Midbrain (tissue), 1 donor: ENCODE measurements at places on chromosomes 12 and 14.

- DNase-seq = no peak
Observed at GRCh38 chr14:24595073-24595808, 14.2 kb downstream of the GZMH start.

DNA sequence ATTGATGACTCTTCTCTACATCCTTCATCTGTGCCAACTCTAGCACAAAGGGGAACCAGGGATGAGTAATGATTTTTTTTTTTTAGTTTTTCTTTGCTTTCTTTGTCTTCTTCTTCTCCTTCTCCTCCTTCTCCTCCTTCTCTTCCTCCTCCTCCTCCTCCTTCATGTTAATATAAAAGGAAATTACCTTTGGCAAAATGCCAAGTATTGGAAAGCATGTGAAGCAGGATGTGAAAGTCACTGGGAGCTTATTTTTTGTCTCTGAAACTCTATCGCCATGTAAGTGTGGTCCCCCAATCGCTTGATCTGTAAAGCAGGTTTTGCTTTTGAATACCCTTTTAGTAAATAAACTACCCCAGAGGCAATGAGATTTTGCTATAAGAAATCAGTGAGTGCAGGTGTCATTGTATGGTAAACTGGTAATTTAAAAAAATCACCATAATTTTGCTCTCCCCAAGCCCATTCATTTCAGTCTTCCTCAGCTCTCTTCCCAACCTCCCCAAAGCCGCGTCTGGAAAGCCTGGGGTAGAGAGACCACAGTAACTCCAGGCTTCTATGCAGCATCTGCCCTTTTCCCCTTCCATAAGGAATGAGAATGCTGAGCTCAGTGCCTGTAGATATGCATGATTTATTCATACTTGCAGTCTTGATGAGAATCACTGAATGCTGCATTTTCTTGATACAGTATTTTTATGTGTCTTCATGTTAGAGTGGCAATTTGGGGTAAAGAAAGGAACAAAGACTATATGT, 388.7 kb downstream of the TMEM117 start:
- no peak for DNase-seq

DNA sequence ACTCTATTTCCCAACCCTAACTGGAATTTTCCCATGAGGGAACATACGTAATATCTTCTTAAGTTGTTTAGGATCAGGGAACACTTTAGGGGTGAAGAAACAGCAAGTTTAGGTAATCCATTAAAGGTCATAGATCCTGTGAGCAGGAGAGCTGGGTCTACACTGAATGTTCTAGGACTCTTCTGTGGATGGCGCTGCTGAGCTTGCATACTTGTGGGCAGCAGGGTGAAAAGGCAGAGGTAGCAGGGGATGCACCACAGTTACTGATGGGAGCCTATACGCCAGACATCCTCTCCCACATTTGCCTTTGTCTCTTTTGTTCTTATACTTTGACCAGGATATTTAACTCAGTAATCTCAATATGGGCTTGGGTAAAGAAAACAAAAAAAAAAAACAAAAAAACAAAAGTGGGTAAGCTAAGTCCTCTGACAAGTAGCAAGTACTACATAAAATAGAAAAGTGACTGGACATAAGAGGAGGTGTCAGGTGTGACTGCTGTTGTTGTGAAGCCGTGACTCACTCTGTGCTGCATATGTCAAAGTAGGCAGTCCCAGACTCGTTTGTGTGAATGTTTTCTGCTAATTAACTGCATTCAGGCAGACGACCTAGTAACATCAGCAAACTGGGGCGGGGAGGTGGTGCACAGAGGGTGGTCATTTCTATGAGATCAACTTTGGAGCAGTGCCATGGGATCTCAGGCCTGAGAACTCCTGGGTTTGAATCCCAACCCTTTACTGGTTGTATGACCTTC, 31.6 kb downstream of the NEUROD4 start:
- DNase-seq = no peak

- no peak for DNase-seq
Observed at GRCh38 chr14:65106736-65107135, 4.4 kb upstream of the MAX start.

- DNase-seq = no peak
Observed at GRCh38 chr12:5872745-5873144, 72.3 kb downstream of the ANO2 start.

GRCh38 chr12:1657688-1658087, 28.7 kb downstream of the WNT5B start:
- DNase-seq = no peak

- DNase-seq = no peak
Observed at GRCh38 chr14:29806124-29806517, 121.5 kb downstream of the PRKD1 start.

DNA sequence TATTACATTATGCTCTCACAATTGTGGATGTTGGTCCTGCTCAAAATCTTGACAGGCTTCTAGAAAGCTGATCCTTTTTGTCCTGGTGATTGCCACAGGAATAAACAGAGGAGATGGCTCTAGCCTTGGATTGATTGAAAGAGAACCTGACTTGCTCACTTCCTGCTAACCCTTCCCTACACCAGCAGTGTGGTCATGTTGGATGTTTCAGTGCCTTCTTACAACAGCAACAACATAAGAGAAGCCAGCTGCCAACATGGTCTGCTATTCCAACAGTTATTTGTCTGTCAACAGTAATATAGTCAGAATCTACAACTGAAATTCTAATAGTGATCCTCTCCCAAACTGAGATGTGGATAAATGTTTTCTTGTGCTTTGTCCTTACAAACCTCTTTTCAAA, 311.6 kb upstream of the DIO2 start:
- peak; percentile 4 for DNase-seq

DNA sequence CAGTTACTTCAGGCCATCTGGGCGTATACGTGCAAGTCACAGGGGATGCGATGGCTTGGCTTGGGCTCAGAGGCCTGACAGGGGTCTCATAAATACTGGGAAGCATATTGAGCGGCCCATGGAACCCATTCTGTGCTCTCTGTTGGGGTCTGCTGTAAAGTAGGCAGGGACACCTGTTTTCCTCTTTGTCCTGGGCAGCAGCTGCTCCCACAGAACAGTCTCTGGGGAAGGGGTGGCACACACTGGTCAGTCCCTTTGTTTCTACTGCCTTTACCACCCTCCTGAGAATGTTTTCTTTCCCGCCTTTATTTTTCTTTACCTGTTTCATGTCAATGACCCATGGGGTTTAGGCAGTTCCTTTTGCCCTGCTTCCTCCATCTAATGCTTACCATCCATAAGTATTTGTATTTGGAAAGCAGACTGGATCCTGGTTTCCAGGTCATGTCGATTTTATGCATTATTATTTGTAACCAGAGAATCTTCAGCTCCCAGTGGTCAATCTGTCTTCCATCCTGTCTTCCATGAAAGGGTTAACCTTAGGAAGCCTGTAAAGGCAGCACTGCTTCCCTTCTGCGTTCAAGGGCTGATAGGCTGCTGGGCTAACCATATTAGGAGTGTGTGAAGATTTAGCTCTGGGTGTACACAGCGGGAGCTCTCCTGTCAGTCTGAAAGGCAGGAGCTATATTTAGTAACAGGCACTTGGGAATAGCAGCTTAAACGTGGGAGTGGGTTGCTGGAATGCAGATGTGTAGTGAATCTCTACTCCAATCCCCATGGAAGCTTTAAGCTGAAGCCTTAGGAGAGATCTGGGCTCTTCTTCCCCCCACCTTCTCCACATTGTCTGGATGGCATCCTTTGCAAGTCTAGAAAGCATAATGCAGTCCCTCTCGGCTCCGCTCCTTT, 124.0 kb downstream of the DYRK2 start:
- no peak for DNase-seq

GRCh38 chr12:121326996-121327674, 25.1 kb downstream of the ANAPC5 start:
- peak; percentile 62 for DNase-seq

- DNase-seq = no peak
Observed at GRCh38 chr12:91073426-91073825, 15.6 kb upstream of the KERA start.

- DNase-seq = no peak
Observed at GRCh38 chr14:52094546-52095271, 25.9 kb upstream of the NID2 start.

- DNase-seq = peak; percentile 45
Observed at GRCh38 chr12:105083551-105084105, 630 bp downstream of the ALDH1L2 start.

GRCh38 chr12:45464699-45465098, 248.8 kb downstream of the ANO6 start:
- no peak for DNase-seq

GRCh38 chr12:89138048-89138852, 214.1 kb downstream of the DUSP6 start:
- DNase-seq = no peak

- no peak for DNase-seq
Observed at GRCh38 chr12:13900718-13901117, 80.7 kb downstream of the GRIN2B start.

- no peak for DNase-seq
Observed at GRCh38 chr12:65074932-65075331, 46.2 kb downstream of the WIF1 start.

DNA sequence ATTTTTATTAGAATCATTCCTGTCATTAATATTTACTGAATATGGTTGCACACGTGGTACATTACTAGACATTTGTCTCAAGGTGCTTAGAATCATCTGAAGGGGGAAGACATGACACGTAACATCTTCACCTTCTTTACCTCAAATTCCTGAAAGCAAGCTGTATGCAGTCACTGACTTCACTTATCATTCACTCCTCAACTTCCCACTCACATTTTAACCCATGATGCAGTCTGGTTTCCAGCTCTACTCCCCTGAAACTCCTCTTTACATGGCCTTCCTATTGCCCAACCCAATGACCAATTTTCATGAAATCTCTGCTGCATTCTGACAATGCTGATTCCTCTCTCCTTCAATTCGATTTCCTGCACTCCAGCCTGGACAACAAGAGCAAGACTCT, 5.8 kb upstream of the PSMC6 start:
- DNase-seq = no peak

DNA sequence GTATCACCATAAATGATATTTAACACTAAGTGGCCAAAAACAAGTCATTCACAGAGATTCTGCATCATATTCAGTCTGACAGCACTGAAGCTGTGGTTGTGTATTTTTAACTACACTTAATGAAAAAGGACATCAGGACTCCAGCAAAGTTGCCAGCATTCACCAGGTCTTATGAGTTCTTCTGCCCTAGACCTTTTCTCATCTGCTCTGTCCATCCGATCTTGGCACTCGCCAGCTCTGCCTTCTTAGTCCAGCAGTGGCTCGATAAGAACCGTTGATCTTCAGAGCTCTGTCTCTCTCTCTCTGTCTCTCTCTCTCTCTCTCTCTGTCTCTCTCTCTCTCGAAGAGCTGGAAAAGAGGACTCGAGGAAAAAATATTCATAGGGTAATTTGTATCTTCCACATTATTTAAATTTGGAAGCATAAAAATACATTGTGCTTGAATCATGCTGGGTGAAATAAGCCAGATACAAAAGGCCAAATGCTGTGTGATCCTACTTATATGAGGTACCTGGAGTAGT, 232.2 kb downstream of the FBXL14 start:
- no peak for DNase-seq

- DNase-seq = no peak
Observed at GRCh38 chr12:70258605-70259403, 15.6 kb downstream of the CNOT2 start.

GRCh38 chr12:108457006-108457733, 57.9 kb upstream of the FICD start:
- DNase-seq = peak; percentile 54

DNA sequence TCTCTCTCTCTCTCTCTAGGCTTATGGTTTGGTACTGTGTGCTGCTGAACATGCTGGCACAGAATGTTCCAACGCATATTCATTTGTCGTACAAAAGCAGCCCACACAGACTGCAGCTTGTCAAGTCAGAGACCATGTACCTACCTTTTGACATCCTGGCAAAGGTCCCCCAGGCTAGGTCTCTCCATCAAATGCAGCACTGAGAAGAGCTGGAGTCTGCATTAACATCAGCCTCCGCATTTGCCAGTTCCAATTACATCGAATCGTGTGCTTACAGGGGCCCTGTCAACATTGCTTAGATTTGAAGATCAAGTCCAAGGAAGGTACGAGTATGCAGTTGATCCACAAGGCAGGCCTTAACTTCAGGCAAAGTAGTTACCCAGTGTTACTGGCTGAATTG, 47.9 kb downstream of the GPR135 start:
- no peak for DNase-seq

GRCh38 chr14:94322648-94323570, at the start of gene SERPINA6:
Gene SERPINA6 (minus strand): TSS chr14:94323336. CDS start chr14:94314648, 8,688 bp downstream.
- DNase-seq = no peak

GRCh38 chr12:76101739-76102385, 17.4 kb upstream of the NAP1L1 start:
- no peak for DNase-seq

DNA sequence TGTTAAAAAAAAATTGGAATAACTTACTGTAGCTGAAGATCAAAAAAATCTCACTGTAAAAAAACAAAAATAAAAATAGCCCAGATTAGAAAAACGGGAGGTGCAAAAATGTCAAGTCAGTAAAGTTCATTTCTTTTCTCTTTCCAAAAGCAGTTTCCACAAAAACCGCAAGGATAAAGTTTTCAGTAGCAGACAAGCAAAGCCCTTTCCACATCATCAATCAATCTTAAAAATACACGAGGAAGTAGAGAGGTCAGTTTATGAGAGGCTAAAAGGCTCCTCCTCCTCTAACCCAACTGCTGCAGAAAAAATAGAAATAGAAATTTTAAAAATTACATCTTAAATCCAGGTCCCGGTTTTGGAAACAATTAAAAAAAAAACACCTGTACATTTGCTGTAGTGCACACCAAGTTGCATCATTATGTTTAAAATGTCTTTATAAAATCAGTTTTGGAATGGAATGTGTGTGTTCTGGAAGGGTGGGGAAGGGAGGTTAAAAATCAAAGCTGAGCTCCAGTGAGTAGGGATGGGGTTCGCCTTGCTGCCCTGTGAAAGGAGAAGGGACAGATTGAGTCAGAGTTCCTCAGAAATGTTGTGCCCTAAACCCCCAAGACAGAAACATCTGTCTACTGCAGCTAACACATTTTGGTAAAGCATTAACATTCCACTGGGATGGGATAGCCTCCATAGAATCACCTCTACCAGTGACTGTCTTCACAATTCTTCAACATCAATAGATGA, 5.8 kb downstream of the HNRNPC start:
- DNase-seq = no peak

DNA sequence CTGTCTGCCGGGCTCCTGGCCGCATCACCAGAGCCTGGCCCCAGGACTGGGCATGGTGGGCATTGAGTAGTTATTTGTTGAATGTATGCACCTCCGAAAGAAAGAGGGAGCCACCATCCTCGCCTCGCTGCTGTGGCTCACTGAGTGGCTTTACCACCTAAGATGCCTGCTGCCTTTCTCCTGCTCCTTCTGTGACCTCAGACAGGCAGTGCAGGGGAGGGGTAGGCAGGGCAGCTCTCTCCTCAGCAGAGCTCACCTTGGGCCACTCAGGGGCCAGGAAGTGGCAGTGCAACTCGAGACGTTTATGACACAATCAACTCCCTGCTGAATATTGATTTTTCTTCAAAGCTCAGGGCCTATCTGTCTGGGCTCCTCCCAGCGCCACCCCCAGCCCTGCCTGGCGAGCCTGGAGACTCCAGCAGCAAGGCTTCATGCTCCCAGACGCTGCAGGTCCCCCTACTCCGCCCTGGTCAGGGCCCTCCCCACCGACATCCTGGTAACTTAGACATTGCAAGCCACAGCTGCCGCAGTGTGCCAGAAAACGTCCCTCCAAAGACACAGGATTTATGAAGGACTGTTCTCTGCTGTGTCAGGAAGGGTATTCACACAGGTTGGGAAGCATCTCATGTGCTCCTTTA, 84.3 kb upstream of the DIO3 start:
- DNase-seq = no peak
